CD4-positive, alpha-beta T cell treated with Interleukin-10 for 1 hour (primary cell): ENCODE measurements at places on chromosomes 6 and 20.

DNA sequence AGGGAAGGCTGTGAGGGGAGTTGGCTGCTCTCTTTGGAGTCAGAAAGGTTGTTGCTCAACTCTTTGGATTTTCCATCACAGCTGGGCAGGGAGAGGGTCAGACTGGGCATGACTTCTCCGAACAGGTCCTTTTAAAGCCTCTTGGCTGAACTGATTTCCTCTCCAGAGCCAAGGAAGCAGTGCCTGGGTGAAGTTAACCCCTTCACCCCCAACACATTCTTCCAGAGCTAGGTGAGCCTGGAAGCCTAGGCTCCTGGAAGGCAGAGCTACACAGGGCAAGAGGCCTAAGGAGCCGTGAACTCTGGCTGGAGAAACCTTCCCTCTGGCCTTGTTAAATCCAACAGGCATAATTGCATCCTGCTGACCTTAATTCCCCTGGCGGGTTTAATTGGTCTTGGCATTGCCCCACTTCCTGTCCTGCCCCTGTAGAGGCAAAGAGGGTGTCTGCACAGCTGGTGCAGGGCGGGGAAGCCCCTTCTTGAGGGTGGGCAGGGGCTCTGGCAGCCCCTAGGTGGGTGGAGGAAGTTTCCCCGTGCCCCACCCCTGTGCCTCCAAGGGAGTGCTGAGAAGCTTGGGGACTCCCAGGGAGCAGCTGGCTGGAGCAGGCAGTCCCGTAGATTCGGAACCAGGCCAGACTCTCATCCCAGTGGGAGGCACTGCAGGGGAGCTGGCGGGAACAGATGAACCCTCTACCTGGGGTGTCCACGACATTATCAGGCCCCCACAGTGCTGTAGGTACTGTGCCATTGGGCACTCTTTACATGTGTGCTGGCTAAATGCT, 3.6 kb upstream of the MYLK2 start:
- no peak for DNase-seq

DNA sequence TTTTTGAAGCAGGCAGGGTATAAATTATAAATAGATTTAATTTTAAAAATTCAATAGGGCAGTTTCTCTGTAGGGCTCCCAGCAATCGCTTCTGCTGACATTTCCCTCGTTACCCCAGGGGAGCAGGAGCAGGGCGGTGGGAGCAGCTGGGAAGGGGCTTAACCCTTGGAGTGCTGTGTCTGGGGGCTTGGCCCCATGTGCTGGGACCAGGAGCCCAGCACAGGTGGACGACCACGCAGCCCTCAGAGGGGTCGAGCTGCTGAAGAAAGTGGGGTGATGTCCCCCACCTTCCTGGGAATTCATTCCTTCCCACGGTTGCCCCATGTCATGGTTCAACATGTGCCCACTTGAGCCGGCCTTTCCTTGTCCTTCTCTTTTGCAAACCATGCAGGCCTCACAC, 67.5 kb upstream of the STX16 start:
- DNase-seq = no peak

DNA sequence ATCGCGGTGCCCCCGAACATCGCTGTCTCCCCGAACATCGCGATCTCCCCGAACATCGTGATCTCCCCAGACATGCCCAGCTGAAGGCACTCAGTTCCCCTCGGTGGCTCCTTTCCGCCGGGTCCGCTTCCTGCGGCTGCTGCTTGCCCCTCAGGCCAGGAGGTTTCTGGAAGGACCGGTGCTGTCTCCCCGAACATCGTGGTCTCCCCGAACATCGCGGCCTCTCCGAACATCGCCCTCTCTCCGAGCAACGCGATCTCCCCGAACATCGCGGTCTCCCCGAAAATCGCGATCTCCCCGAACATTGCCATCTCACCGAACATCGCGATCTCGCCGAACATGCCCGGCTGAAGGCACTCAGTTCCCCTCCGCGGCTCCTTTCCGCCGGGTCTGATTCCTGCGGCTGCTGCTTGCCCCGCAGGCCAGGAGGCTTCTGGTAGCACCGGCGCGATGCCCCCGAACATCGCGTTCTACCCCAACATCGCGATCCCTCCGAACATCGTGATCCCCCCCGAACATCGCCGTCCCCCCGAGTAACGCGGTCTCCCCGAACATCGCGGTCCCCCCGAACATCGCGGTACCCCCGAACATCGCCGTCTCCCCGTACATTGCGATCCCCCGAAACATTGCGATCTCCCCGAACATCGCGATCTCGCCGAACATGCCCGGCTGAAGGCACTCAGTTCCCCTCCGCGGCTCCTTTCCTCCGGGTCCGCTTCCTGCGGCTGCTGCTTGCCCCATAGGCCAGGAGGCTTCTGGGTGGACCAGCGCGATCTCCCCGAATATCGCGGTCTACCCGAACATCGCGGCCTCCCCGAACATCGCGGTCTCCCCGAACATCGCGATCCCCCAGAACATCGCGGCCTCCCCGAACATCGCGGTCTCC, 808 bp downstream of the ULBP1 start:
- DNase-seq = peak; percentile 34

DNA sequence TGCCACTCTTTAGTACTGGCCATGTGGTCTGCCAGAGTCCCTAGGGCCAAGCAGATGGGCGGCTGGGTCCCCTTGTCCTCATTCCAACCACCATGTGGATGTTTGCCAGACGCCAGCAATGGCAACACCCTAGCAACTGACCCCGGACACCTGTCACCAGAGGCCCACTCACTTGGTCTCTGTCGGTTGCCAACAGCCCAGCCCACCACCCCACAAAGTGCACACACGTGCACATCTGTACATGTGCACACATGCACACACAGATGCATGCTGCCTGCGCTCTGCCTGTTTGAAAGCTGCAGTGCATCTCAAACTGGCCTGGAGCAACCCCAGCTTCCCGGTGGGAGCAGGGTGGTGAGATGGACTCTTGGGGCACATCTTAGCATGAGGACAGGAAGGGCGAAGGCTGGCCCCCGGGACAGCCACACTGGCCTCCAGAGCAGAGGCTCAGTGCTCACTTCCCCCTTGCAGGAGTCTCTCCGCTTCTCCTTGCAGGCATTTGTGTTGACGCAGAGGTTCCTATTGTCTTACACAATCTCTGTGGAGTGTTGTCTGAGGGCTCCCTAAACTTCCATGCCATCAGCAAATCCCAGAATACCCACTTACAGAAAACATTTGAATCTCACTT, 54.0 kb downstream of the PSMG4 start:
- no peak for DNase-seq

DNA sequence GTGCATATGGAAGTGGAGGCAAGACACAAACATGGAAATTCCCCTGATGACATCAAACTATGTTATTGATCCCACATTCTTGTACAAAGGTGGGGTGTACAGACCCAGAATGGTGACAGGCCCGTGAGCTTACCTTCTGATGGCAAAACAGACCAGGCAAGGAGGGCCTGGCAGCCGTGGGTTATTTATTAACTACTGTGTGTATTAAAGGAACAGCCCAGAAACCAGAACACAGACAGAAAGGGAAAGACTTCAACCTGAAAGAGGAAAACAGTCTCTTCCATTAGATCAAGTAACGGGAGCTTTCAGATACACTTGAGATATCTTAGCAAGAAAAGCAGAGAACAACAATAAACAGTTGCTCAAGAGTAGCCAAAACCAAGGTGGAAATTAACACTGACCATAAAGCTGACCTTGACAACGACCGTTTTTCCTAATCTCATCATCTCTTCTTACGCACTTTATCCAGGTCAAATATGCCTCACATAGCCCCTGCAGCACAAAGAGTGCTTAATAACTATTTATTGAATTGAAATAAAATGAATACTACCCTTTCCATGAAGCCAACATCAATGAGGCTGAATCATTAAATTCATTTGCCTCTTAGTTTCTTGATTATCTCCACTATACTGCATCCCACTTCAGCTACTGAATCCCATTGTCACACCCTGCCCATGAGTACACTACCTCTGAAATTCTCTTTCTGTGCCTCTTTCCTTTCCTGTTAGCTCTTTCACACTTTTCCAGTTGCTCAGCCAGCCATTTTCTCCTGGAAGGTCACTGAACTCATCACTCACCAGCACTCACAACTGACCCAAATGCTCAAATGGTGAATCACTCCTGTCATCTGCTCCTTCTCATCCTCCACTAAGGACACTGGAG, 67.4 kb downstream of the MOXD1 start:
- no peak for DNase-seq

DNA sequence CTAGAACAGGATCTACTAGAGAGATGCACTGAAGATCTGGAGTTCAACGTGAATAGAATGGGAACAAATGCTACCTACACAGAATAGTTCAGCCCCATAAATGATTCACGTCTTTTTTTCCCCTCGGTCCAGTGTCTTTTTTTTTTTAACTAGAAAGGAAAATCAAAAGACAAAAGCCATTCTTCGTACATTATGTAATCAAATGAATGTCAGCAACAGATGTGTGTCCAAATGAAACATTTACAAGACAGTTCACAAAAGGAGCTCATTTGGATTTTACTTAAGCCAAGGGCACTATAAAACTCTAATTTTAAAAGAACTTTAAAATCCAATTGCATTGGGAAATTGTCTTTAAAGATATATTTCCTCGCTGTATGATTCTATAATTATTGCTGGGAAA, 42.4 kb downstream of the FAM184A start:
- no peak for DNase-seq

DNA sequence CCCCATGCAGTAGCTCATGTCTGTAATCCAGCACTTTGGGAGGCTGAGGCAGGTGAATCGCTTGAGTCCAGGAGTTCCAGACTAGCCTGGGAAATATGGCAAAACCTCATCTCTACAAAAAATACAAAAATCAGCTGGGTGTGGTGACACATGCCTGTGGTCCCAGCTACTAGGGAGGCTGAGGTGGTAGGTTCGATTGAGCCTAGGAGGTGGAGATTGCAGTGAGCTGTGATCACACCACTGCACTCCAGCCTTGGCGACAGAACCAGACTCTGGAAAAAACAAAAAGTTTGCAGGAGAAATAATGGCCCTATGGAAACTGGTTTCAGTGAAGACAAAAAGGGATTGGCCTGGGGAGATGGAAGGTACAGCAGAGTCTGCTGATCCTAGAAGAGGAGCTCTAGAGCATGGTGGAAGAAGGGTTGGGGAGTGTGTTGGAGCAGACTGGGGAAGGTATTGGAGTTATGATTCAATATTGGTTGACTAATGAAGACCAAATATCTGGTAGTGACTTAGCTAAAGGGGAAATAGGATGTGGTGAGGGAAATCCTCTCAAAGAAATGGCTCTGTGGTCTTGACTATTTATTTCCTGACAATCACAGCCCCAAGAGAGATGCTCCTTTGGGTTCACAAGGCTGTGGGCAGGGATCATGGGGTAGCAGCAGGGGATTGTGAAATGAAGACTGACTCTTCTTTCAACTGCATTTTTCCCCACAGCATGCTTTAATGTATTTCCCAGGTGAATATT, 281.9 kb downstream of the UTRN start:
- DNase-seq = peak; percentile 14

GRCh38 chr6:13004601-13005000, 288.0 kb downstream of the PHACTR1 start:
- no peak for DNase-seq

GRCh38 chr6:43120101-43120763, 44.1 kb downstream of the PTK7 start:
- no peak for DNase-seq

DNA sequence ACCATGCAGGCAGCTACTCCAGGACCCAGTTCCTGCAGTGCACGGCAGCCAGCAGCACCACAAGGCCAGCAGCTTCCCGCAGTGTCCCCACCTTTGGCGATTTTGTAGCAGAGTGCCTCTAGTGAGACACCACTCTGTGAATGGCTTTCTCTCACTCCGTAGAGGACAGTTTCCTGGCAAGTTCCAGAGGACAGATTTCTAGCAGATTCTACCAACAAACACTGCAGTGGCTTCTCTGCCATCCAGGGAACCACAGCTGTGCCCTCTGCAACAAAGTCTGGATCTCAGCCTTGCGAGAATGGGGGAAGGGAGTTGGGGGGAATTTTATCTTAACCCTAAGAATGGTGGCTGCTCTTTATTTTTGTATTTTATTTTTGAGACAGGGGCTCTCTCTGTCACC, 28.7 kb downstream of the SNHG17 start:
- no peak for DNase-seq

- no peak for DNase-seq
Observed at GRCh38 chr6:130203370-130203769, 19.4 kb downstream of the SAMD3 start.

GRCh38 chr6:22926790-22927354, 357.5 kb downstream of the HDGFL1 start:
- no peak for DNase-seq

DNA sequence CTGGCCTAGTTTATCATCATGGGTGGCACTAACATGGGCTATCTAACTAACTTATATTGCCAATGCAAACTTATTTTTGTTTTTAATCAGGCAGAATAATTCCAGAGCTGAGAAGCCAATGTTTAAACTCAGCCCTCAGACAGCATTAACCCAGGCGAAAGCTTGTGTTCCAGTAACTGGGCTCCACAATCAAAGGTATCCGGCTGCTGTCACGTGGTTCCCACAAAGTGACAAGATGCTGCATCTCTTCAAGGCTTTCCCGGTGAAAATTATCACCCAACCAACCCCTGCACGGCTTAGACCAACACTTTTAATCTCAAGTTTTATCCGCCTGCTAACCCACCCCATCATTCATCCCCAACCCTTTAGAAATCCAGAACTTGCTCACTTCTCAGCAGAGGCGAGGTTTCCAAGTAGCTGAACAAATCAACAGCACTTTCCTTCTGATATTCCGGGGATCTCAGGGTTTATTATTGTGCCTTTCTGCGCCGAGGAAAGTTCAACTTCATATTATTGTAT, 885 bp downstream of the MTCL3 start:
- DNase-seq = no peak

GRCh38 chr6:150806790-150807189, 58.7 kb upstream of the MTHFD1L start:
- no peak for DNase-seq

- no peak for DNase-seq
Observed at GRCh38 chr20:23205611-23206041, 119.5 kb upstream of the CD93 start.

GRCh38 chr6:153125032-153125431, 6.0 kb downstream of the RGS17 start:
- DNase-seq = no peak

DNA sequence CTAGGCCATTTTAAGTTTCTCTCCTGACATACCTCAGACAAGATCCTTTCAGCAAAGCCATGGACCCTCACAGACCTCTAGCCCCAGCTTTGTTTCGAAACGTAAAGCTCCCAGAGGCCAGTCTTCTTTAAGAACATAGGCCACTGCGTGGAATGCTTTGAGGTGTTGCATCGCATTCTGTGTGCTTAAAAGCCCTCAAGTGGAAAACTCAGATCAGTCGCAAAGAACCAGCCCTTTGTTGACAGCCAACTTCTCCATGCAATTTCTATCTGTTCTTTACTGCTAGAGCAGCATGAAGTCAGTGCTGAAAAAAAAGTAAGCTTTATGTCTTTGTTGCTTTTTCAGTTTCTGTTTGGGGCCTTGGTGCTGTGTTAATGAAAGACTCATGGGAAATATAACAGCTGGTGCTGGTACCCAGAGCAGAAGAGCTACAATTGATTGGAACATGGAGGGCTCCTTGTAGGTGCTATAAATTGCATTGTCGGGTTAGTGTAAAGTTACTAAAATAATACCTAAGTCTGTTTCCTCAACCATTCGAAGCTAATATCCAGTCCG, 142.6 kb downstream of the MAP3K7 start:
- no peak for DNase-seq
